ENCODE measurements at places on chromosomes 7 and 10. TPM values are rescaled to one million over a fixed set of nuclear protein-coding genes. Genes with fewer than 3 reads are reported as not detected.

GRCh38 chr10:96719850-96720421, 378 bp downstream of the PIK3AP1 start:
- H3K27me3 ChIP-seq = peaks cover 9% of the 10 kb centered on the region
- H3K4me1 ChIP-seq = peaks cover 38% of the 10 kb centered on the region
- H3K36me3 ChIP-seq = no peaks in the 10 kb centered on the region
- H3K27ac ChIP-seq = peak overlapping the region; percentile 93

- H3K27ac ChIP-seq = no peak overlapping the region
- H3K4me1 ChIP-seq = no peaks in the 10 kb centered on the region
- H3K36me3 ChIP-seq = no peaks in the 10 kb centered on the region
- no peak overlapping the region for H3K4me3 ChIP-seq
- no peak for DNase-seq
Measured at GRCh38 chr10:44056967-44057805, 327.7 kb downstream of the CXCL12 start.

GRCh38 chr7:29892231-29892630, 85.9 kb downstream of the WIPF3 start:
- DNase-seq = no peak
- H3K27me3 ChIP-seq = no peaks in the 10 kb centered on the region
- no peaks in the 10 kb centered on the region for H3K4me1 ChIP-seq
- no peaks in the 10 kb centered on the region for H3K36me3 ChIP-seq
- H3K27ac ChIP-seq = no peak overlapping the region
- no peak overlapping the region for H3K4me3 ChIP-seq

DNA sequence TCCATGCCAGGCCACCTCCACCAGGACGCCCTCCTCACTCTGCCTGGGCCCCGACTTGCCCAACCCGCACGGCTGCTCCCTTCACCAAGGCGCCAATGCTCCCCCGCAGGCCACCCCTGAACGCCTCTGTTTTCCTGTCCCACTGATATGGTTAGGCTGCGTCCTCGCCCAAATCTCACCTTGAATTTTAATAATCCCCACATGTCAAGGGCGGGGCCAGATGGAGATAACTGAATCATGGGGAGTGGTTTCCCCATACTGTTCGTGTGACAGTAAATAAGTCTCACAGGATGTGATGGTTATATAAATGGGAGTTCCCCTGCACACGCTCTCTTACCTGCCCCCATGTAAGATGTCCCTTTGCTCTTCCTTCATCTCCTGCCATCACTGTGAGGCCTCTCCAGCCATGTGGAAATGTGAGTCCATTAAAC, 29.8 kb downstream of the RSU1 start:
- H3K27me3 ChIP-seq = no peaks in the 10 kb centered on the region
- peak overlapping the region; percentile 8 for H3K4me3 ChIP-seq
- peaks cover 24% of the 10 kb centered on the region for H3K4me1 ChIP-seq

- peaks cover 3% of the 10 kb centered on the region for H3K27me3 ChIP-seq
- H3K4me3 ChIP-seq = no peak overlapping the region
- H3K36me3 ChIP-seq = peaks cover 48% of the 10 kb centered on the region
- peaks cover 80% of the 10 kb centered on the region for H3K4me1 ChIP-seq
- DNase-seq = no peak
- peak overlapping the region; percentile 86 for H3K27ac ChIP-seq
Measured at GRCh38 chr10:95792874-95793285, 36.9 kb downstream of the ENTPD1 start.

- no peak overlapping the region for H3K27ac ChIP-seq
- H3K27me3 ChIP-seq = peaks cover 22% of the 10 kb centered on the region
Measured at GRCh38 chr10:43220657-43221418, 46.0 kb downstream of the RASGEF1A start.

- no peak overlapping the region for H3K4me3 ChIP-seq
- peaks cover 2% of the 10 kb centered on the region for H3K27me3 ChIP-seq
- H3K36me3 ChIP-seq = no peaks in the 10 kb centered on the region
- no peak overlapping the region for H3K27ac ChIP-seq
Measured at GRCh38 chr10:15489431-15489830, 118.3 kb upstream of the FAM171A1 start.

- H3K4me1 ChIP-seq = peaks cover 11% of the 10 kb centered on the region
- DNase-seq = no peak
- no peak overlapping the region for H3K4me3 ChIP-seq
- no peak overlapping the region for H3K27ac ChIP-seq
- H3K27me3 ChIP-seq = peaks cover 29% of the 10 kb centered on the region
Measured at GRCh38 chr7:116515584-116515983, 9.3 kb upstream of the CAV1 start.

DNA sequence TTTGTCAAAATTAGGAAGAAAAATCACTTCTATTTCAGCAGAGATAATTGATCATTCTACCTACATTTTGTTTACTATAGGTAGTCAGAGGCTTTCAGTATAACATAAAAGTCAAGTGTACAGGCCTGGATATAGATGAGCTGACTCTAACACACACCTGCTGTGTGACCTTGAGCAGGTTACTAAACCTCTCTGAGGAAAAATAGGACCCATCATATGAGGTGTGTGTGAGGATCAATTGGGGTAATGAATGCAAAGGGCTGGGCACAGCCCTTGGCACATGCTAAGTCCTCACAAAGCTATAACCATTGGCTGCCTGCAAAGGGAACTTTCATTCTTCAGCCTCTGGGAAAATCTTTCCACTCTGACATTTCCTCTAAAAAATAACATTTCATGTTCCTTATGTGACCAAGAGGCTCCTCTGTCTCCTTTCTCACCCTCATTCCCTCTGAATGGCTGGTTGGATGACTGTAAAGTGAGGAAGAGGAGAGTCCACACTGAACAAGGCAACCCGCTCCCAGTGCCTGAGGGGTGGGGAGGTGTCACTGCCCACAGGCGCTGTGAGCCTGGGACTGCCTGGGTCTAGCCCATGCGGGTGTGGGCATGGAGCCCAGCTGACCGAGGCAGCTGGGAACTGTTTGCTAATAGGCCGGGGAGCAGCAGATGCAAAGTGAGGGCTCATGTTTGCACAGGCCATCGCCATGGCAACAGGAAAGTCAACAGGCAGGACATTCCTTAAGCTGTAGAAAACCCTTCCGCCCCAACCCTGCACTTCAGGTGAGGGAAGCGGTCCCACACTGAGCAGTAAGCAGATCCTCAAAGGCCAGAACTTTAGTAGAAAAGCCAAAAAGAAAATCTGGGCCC, 36.8 kb downstream of the MYOF start:
- peaks cover 1% of the 10 kb centered on the region for H3K4me1 ChIP-seq
- no peak for DNase-seq
- no peak overlapping the region for H3K27ac ChIP-seq

DNA sequence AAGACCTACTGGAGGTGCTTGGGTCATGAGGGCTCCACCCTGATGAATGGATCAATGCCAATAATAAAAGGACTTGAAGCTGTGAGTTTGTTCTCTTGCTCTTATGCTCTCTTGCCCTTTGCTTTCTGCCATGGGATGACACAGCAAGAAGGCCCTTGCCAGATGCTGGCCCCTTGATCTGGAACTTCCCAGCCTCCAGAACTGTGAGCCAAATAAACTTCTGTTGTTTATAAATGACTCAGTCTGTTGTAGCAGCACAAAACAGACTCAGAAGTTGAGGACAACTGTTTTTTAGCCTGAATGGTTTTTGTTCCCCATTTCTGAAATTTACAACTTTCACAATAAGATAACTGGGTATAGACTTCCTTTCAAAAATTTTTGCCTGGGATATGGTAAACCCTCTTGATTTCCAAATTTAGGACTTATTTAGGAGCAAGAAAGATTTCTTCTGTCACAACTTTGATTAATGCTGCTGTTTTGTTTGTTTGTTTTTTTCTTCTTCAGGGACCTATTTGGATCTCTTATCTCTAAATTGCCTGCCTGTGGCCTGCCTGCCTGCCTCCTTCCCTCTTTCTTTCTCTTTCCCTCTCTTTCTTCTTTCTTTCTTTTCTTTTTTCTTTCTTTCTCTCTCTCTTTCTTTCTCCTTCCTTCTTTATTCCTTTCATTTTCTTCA, 12.1 kb downstream of the ENTPD1 start:
- peaks cover 26% of the 10 kb centered on the region for H3K4me1 ChIP-seq
- peak overlapping the region; percentile 53 for H3K27ac ChIP-seq
- DNase-seq = no peak
- H3K27me3 ChIP-seq = peaks cover 10% of the 10 kb centered on the region
- no peak overlapping the region for H3K4me3 ChIP-seq

DNA sequence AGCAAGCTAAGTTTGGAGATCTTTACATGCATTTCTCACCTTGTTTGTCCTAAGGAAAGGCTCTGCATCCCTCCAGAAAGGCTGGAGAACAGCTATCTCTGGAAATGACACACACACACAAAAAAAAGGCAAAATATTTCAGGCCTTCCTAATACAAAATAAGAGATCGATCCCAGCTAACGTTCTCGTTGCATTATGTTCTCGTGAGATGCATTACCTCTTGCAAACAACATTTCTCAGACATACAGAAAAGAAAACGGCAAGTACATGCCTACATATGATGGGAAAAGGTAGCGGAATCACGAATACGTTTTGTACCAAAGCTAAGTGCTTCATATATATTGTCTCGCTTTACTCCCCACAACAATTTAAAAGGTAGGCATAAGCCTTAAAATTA, 488 bp downstream of the MTERF1 start:
- peaks cover 31% of the 10 kb centered on the region for H3K4me1 ChIP-seq
- H3K4me3 ChIP-seq = peak overlapping the region; percentile 83
- H3K27ac ChIP-seq = peak overlapping the region; percentile 89
- DNase-seq = no peak

DNA sequence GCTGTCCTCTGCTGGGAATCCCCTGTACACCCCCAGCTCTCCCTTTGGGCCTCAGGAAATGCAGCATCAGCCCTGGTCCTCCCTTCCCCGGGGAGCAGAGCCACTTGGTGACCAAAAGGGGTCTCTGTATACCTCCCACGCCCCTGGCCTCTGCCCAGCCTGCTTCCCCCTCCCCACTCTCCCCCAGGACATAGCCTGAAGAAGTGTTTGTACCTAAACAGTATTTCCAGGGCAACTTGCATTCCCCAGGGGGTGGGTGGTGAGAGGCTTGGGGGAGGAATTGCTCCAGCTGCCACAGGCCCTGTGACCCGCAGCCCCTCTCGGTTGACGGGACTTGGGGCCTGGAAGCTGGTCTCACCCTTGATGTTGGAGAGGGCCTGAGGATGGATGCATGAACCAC, 39.3 kb downstream of the TMEM270 start:
- no peaks in the 10 kb centered on the region for H3K4me1 ChIP-seq
- no peaks in the 10 kb centered on the region for H3K36me3 ChIP-seq
- H3K4me3 ChIP-seq = no peak overlapping the region
- no peak for DNase-seq
- H3K27me3 ChIP-seq = no peaks in the 10 kb centered on the region
- H3K27ac ChIP-seq = no peak overlapping the region

DNA sequence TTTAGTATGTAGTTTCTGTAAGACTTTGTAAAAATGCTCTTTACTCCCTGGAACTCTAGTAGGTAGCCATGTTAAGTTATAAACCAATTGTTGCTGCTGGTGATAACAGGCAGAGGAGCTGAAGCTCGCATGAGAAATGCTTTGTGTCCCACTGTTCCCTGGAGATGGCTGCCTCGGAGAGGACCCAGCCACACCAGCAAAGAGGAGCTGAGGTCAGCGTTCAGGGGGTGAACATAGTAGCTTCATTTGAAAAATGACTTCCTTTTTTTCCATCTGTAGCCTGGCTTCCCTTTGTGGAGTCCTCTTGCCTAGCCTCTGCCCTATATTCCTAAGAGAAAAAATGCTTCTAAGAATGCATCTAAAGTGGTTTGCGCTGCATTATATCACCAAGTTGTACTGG, 20.3 kb downstream of the CELF2 start:
- DNase-seq = no peak
- H3K27ac ChIP-seq = no peak overlapping the region
- H3K36me3 ChIP-seq = no peaks in the 10 kb centered on the region
- no peak overlapping the region for H3K4me3 ChIP-seq
- peaks cover 27% of the 10 kb centered on the region for H3K27me3 ChIP-seq

GRCh38 chr7:55527307-55527706, 45.0 kb downstream of the VOPP1 start:
- DNase-seq = no peak
- peaks cover 13% of the 10 kb centered on the region for H3K36me3 ChIP-seq
- H3K4me1 ChIP-seq = peaks cover 24% of the 10 kb centered on the region
- H3K27ac ChIP-seq = no peak overlapping the region

DNA sequence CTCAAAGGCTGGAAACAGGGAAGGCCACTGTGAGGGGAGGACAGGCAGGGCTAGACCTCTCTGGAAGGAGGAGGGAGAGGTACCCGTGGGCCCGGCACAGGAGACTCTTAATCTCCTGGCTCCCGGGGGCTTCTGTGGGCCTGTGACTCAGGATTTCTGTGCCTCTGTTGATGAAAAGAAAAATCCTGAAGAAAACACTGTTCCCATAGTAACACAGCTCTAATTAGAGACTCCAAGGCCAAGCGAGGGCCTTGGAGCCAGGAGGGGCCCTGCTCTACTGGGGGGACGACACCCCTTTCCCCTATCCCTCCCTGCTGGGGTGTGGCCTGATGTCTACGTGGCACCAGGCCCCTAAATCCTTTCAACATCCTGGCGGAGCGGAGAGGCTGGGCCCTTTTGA, 174.1 kb upstream of the TNRC18 start:
- peaks cover 28% of the 10 kb centered on the region for H3K4me1 ChIP-seq
- H3K27me3 ChIP-seq = peaks cover 7% of the 10 kb centered on the region
- DNase-seq = no peak
- no peak overlapping the region for H3K4me3 ChIP-seq
- no peak overlapping the region for H3K27ac ChIP-seq

DNA sequence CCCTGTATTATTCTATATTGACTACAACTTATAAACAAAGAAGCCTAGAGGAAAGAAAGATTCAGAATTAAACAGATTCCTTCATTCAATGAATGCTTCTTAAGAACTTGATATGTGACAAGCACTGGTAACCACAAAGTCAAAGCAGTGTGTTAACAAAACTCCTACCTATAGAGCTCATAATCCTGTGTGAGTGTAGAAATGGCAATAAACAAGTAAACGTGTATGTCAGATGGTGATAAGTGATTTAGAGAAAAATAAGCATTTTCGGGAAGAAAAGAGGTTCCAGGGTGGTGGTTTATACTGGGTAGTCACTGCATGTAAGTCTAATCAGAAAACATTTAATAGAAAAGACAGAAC, 141.3 kb downstream of the JMJD1C start:
- H3K27ac ChIP-seq = no peak overlapping the region
- H3K4me3 ChIP-seq = no peak overlapping the region
- DNase-seq = no peak
- no peaks in the 10 kb centered on the region for H3K36me3 ChIP-seq
- H3K27me3 ChIP-seq = no peaks in the 10 kb centered on the region
- H3K4me1 ChIP-seq = no peaks in the 10 kb centered on the region

GRCh38 chr7:1899951-1900762, 230.1 kb downstream of the ELFN1 start:
- H3K4me1 ChIP-seq = peaks cover 2% of the 10 kb centered on the region
- no peak overlapping the region for H3K4me3 ChIP-seq
- DNase-seq = no peak

- no peak for DNase-seq
- H3K36me3 ChIP-seq = peaks cover 32% of the 10 kb centered on the region
- H3K27me3 ChIP-seq = no peaks in the 10 kb centered on the region
- H3K4me1 ChIP-seq = no peaks in the 10 kb centered on the region
Measured at GRCh38 chr7:70788276-70788675, 343.7 kb upstream of the GALNT17 start.

FRAT1 gene
- 4.4 TPM for total RNA-seq

CLCN1 gene
- 0.13 TPM for total RNA-seq

INA gene
- total RNA-seq = not detected

PRTFDC1 gene
- 1.6 TPM for total RNA-seq

UCN3 gene
- total RNA-seq = not detected

DYNC1I1 gene
- not detected for total RNA-seq

VIPR2 gene
- total RNA-seq = not detected

PLAC9 gene
- not detected for total RNA-seq

MUC3A gene
- not detected for total RNA-seq

SYNPO2L gene
- total RNA-seq = not detected

PPP1R17 gene
- not detected for total RNA-seq

Measured in activated CD8-positive, alpha-beta T cell treated with anti-CD3 and anti-CD28 coated beads, Interleukin-2, amount 10 ng/mL, durations not matched to agents 7 days and 5 days (primary cell).